RPMI8226 (cell line): ENCODE measurements at places on chromosomes 5 and 9.

- DNase-seq: no peak
Observed at GRCh38 chr5:99587983-99588382, 659.2 kb upstream of the CHD1 start.

GRCh38 chr9:121359351-121360294, 10.4 kb downstream of the STOM start:
- peak; percentile 64 for DNase-seq

DNA sequence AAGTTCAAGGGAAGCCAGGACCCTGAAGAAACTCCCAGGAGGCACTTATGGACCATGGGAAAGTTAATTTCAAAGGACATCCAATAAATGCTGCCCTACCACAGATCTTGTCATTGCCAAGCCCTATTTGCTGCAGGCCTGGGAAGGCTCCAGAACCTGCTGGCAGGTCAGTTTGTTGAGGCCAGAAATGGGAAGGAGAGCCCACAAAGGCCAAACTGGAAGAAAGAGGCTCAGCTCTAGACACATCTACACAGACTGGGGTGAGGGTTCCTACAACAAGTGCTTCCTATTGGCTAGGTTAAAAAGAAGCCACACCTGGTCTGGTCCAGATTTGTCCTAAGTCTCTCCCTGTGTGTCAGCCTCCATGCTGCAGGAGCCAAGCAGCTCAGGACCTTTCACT, 94.4 kb downstream of the SIL1 start:
- DNase-seq: no peak

DNA sequence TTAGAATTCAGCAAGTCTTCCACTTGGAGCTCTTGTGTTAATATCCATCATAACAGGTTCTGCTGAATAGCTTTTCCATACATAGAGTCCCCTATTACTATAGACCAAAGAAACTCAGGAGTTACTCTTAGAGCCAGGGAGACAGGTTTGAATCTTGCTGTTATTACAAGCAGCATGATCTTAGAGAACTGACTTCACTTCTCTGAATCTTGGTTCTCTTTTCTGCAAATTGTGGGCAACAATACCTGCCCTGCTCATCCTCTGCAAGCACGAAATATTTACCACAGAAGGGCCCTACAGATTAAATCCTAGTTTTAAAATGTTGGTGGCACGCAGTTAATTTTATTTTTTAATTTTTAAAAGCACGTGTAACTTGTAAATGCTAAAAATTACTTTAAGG, 111.7 kb downstream of the TLR4 start:
- DNase-seq: no peak

DNA sequence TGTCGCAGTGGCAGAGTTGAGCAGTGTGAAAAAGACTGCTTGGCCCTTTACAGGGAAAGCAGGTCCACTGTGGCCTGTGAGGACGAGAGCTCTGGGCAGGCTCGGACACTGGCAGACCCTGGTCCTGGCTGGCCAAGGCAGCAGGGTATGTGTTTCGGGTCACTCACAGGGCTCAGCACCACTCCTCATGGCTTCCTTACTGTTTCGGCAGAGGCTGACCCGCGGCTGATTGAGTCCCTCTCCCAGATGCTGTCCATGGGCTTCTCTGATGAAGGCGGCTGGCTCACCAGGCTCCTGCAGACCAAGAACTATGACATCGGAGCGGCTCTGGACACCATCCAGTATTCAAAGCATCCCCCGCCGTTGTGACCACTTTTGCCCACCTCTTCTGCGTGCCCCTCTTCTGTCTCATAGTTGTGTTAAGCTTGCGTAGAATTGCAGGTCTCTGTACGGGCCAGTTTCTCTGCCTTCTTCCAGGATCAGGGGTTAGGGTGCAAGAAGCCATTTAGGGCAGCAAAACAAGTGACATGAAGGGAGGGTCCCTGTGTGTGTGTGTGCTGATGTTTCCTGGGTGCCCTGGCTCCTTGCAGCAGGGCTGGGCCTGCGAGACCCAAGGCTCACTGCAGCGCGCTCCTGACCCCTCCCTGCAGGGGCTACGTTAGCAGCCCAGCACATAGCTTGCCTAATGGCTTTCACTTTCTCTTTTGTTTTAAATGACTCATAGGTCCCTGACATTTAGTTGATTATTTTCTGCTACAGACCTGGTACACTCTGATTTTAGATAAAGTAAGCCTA, 15.7 kb downstream of the SQSTM1 start:
- DNase-seq: no peak

GRCh38 chr9:128714586-128715435, 9.1 kb downstream of the ZDHHC12 start:
- no peak for DNase-seq
